Myometrial cell (primary cell): ENCODE measurements at places on chromosomes 3 and 15. TPM values are rescaled to one million over a fixed set of nuclear protein-coding genes. Genes with fewer than 3 reads are reported as not detected.

FURIN gene
- 75.8 and 82.8 TPM in 2 replicates for total RNA-seq

CRYGS gene
- total RNA-seq: not detected in 2 replicates

GOLGA8S gene
- total RNA-seq: not detected in 2 replicates

CPA3 gene
- 0.29 TPM in 1 of 2 replicates, not detected in the other for total RNA-seq

ST3GAL6 gene
- 0.58 and 1.2 TPM in 2 replicates for total RNA-seq
